ENCODE measurements at places on chromosomes 5 and 9.

DNA sequence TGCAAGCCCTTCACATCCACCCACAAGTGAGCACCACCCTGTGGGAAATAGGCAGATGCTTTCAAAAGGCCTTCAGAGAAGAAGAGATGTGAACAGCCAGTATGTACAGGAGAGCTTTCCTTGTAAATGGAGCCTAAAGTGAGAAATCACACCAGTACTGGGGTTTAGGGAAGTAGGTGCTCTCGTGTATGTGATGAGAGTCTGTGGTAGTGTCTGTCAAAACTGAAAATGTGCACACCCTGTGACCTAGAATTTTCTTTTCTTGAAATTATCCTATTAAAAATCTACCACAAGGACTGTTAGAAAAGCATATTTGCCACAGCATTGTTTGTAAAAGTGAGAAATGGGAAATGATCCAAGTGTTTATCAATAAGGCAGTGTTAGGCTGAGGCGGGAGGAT lies 16.6 kb downstream of the OTULINL start:
- no peak for DNase-seq

DNA sequence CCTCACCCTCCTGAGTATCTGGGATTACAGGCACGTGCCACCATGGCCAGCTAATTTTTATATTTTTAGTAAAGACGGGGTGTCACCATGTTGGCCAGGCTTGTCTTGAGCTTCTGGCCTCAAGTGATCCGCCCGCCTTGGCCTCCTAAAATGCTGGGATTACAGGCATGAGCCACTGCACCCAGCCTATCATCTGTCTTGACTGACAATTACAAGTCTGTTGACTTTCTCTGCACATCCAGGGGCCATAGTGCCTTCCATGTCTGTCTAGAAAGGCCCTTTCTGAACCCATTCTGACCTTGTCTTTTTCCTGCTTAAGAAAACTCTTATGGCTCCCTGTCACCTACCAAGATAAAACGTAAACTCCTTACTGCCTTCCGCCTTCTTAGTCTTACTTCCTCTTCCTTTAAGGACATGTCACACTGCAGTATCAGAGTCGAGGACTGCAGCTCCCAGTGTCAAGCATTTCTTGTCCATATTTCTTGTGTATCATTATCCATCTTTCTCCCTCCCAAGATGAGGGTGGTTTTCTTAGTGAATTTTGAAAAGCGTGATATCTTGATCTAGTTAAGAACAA lies 49.9 kb upstream of the SHB start:
- DNase-seq: no peak

GRCh38 chr9:3502560-3503398 lies 23.0 kb downstream of the RFX3 start:
- DNase-seq: no peak

GRCh38 chr9:93091453-93092081 lies 4.5 kb upstream of the CARD19 start:
- DNase-seq: peak; percentile 71

DNA sequence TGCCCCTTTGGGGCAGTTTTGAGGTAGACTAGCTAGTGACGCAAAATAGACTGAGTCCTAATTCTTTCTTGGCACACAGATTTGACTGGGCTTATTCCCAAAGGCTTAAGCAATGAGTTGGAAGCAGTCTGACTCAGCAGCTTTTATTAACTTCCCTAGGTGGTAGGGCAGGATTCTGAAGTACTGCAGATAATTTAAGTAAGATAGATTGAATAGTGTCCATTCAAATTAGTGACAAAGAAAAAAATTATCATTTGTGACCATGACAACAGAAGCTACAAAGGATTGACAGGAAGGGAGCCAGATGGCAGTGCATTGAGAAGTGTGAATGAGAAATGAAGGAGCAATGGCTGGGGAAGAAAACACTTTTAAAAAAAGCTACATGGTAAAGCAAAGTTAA lies 649.4 kb downstream of the CDH9 start:
- DNase-seq: no peak

- no peak for DNase-seq
Observed at GRCh38 chr9:123864251-123864650, 65.7 kb downstream of the DENND1A start.

- no peak for DNase-seq
Observed at GRCh38 chr5:119367502-119368237, 11.9 kb downstream of the TNFAIP8 start.

GRCh38 chr9:68595868-68596267 lies 55.2 kb upstream of the TMEM252 start:
- no peak for DNase-seq

GRCh38 chr5:136424835-136425584 lies 59.7 kb upstream of the TRPC7 start:
- DNase-seq: peak; percentile 64

DNA sequence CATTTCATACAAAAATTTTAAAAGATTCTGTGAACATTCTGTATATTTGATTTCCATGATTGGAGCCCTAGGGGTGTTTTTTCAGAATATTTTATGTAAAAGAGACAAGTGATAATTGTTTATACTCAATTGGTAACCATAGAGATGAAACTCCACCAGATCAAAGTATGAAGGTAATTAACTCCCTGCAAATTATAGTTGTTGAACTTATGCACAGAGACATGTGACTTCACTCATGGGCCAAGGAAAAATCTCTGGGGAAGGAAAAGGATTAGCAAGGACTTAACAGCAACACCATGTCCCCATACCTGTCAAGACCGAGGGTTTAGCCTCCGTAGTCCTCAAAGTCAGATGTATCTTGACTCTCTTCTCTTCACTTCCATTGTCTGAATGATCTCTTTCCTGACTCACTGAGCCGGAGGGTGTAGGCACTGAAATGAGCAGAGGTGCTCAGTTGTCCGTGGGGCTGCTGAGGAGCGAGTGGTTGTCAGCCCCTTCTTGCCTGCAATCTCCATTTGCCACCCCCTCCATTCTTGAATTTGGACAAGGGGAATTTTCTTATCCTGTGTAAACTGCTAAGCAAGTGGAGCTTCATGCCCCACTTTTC lies 17.5 kb upstream of the CXCL14 start:
- no peak for DNase-seq

DNA sequence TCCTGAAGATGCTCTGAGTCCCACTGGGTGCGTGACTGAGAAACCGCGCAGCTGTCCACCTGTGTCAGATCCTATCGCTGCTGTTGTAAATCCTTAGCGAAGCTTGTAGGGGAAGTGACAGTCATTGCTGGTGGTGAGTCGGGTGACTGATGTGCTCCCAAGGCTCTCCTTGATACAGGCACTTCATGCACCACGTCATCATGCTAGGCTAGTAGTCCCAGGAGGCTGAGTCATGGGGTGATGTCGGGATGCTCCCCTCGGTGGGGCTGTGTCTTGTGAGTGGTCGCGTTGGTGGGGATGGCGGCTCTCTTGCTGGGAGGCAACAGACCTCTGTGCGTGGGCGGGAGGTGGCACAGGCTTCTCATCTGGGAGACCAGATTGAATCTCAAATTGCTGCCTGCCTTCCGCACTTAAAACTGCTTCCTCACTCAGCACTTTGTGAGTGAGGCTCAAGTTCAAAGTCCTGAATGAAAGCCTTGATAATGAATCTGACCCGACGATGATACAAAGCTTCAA lies 84.7 kb downstream of the CSNK1A1 start:
- DNase-seq: no peak

DNA sequence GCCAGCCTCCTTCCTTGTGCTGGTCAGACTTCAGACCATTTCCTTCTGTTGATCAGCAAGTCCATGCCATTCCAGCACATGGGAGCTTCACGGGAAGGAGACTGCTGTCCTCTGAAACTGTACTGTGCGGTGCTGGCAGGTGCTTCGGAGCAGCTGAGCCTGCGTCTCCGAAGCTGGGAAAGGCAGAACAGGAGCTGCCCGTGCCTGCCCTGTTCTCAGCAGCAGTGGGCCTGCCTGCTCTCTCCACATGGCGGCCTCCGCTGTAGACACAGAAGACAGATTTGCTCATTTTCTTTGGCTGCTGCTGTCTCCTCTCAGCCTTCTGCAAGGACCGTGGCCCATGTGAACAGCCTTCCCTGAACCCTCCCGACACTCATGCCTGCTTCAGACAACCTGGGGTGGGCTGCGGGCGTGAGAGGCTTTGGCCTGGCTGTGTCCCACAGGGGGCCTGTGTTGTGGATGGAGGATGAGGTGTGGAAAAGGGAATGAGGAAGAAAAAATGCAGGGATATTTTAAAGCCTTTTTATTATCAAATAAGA lies 43.1 kb downstream of the HABP4 start:
- DNase-seq: no peak

- no peak for DNase-seq
Observed at GRCh38 chr5:97225222-97225621, 42.2 kb upstream of the RIOK2 start.

DNA sequence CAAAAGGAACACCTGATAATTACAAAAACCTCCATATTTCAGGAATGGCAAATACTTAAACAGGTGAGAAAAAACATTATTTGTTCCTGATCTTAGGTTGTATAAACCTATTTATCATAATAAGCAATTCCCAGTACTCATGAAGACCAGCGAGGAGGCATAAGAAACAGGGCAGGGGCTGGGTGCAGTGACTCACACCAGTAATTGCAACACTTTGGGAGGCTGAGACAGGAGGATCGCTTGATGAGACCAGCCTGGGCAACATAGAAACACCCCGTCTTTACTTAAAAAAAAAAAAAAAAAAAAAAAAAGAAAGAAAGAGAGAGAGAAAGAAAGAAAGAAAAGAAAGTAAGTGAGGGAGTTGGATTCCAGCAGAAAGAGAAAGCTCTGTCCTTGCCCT lies 21.6 kb downstream of the CCNJL start:
- DNase-seq: no peak

DNA sequence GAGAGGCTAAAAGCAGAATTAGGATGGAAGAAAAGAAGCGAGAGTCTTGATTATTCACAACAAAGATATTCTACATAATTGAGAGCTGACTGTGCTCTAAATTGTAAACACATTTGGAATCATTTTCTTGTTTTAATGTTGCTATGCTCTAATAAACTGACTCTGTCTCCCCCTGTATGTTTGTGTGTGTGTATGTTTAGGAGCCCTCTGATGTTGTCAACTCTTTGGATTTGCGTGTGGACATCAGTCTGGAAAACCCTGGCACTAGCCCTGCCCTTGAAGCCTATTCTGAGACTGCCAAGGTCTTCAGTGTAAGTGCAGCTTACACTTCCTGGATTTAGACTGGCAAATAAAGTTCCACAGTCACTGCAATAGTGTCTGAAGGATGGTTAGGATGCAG lies 37.8 kb downstream of the MOCS2 start:
- no peak for DNase-seq

DNA sequence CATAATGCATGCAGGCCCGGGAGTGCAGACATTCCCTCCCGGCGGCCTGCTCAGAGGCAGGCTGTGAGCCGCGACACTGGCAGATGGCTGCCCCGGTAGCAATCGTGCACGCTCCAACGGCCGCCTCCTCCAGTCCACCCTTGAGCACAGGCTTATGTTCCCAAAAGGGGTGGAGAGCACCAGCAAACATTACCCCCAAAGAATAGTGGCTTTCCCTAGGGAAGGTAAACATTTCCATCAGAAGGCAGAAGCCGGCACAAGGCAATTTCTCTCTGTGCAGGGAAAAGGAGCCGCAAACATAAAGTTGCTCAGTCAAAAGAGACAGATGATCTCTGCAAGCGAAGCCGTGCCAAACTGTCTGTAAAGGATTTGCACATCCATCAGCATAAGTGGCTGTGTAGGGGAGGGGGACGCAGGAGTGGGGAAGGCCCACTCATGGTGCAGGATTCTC lies 92.5 kb downstream of the SIL1 start:
- DNase-seq: no peak

GRCh38 chr9:35728041-35728971 lies 3.7 kb downstream of the TLN1 start:
- peak; percentile 57 for DNase-seq

GRCh38 chr5:82816926-82817325 lies 260.3 kb downstream of the TMEM167A start:
- DNase-seq: no peak

DNA sequence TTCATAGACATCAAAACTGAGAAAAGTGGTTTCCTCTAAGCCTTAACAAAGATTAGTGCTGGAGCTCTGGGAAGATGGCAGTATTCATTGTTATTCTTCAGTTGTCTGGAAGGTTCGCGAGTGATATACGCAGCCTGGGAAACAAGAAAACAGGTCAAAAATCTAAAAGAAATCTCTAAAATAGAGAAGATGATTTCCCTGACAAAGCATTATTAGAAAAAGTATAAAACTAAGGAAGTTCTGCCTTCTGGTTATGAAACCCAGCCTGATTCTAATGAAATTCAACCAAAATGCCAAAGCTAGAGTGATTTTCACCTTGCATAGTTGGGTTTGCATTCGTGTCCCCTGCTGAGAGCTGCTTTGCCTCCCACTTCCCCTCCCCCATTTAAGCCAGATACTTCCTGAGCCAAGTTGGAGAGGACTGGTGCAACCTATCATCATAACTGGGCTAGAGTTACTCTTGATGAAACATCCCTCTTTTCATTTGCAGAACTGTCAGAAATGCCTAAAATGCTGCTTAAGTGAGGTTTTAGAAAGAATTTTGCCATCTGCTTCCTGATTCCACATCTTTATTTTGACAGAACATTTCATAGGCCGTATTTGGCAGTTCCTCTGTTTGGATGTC lies 48.4 kb downstream of the NDFIP1 start:
- no peak for DNase-seq

DNA sequence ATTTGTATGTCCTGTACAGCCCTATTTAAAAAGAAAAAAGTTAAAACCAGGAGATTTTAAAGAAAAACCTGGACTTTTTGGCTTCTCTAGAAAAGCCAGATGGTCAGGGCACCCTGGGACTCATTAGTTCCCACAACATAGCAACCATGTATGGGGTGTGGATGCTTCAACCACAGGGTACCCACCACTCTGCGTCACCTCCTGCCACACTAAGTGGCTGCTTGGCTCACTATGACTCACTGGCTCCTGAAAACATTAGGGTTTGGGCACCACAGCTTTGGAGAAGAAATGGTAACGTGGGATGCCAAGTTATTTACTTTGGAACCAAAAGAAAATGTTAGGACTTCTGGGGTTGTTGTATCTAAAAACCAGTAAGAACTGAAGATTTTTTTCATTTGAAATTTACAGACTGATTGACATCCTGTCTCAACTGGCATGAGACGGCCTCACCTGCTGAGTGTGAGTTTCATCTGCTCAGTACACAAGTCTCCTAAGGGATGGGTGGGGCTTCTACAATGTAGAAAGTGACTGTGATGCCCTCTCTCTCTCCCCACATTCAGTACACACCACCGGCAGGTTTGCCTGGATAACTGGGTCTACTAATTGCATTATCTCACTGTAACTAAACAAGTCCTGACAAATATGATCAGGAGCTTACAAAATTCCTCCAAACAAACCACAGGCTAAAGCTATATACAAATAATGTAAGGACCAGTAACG lies 103.9 kb downstream of the ESM1 start:
- DNase-seq: no peak

- DNase-seq: no peak
Observed at GRCh38 chr5:120365656-120366446, 98.2 kb upstream of the PRR16 start.

GRCh38 chr5:72552041-72552557 lies 44.9 kb upstream of the ZNF366 start:
- DNase-seq: no peak

DNA sequence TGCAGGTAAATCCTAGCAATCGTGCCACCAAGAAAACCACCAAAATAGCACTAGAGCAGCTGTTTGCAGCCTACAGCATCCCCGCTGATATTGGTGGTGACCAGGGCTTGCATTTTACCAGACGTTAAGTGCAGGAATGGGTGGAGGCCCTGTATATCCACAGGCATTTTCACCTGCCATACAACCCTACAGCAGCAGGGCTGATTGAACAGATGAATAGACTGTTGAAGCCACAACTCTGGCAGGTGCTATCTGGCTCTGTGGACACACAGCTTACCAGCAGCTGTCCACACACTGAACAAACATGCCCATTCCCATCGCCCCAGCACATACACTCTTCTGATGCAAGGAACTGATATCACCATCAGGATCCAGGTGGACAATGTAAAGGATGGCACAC lies 154.5 kb upstream of the APC start:
- DNase-seq: no peak

GRCh38 chr5:135032999-135033861 lies 798 bp downstream of the PITX1 start:
- DNase-seq: peak; percentile 41

Data from stimulated activated CD4-positive, alpha-beta T cell treated with anti-CD3 and anti-CD28 coated beads, Interleukin-2, amount 100 ng/mL, for 24 hours (primary cell).